Activated CD4-positive, alpha-beta T cell treated with anti-CD3 and anti-CD28 coated beads, Interleukin-2, amount 50 U/mL, for 1 hour (primary cell): ENCODE measurements at places on chromosomes 3 and 15.
A peak's percentile ranks its signal among the peaks of the same experiment; 100 is the strongest.

GRCh38 chr3:77247817-77248216, 207.9 kb downstream of the ROBO2 start:
- DNase-seq: no peak

- DNase-seq: peak; percentile 73
These were observed 308.4 kb downstream of the RPLP1 start for GRCh38 chr15:69760890-69761568.

DNA sequence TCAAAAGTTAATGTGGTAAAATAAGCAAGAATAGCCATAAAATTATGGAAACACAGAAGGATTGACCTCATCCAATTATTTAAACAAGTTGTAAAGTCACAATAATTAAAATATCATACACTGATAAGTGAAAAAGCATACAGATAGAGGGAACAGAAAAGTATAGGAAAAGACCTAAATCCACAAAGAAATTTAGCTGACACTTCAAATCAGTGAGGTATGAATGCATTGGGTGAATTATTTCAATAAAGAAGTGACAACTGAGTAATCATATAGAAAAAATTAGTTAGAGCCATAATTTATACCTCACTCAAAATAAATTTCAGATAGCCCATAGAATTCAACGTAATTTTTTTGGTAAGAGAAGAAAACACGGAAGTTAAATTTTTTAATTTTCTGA, 25.1 kb downstream of the TFDP2 start:
- DNase-seq: no peak

- DNase-seq: no peak
These were observed 23.8 kb upstream of the TRAK1 start for GRCh38 chr3:42067326-42067725.

GRCh38 chr3:1609416-1609815, 489.2 kb upstream of the CNTN4 start:
- DNase-seq: no peak

- no peak for DNase-seq
These were observed 121.4 kb upstream of the ATP11B start for GRCh38 chr3:182671942-182672341.

GRCh38 chr3:72196377-72196929, 411.5 kb upstream of the PROK2 start:
- DNase-seq: no peak

DNA sequence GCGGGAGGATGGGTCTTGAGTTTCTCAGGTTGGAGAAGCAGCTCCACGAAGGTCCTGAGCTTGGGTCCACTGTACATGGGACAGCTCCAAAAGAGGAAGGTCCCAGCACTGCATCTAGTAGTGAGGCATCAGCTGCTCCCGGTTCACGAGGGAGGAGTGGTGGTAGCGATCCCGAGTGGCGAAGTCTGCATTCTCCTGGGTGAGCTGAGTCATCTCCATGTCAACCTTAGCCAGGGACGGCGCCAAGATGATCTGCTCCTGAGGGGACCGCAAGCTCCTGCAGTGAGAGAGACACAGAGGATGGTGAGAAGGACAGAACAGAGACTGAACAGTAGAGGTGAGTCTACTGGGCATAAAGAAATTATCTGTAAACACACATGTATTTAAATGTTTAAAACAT, 28.0 kb upstream of the HEG1 start:
- no peak for DNase-seq

- DNase-seq: no peak
These were observed 329.7 kb downstream of the TIGIT start for GRCh38 chr3:114623420-114624046.

- DNase-seq: no peak
These were observed 61.7 kb upstream of the KCNMB2 start for GRCh38 chr3:178474526-178474925.

DNA sequence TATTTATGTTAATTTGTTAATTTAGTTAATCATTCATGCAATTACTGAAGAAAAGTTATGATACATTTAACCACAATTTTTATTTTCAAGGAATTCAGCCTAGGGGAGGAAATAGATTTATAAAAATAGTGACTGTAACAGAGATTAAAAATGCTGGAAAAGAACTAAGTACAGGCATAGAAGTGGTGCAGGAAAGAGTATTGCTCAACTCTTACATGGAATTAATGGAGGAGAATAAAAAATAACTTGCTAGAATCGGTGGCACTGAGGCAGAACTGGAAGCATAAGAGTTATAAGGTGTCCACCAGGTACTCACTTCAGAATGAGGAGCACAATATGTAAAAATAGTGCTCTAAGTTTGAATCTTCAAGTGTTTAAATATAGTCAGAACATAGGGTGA, 13.5 kb upstream of the OR5AC2 start:
- DNase-seq: no peak

- DNase-seq: no peak
These were observed 208.7 kb downstream of the MECOM start for GRCh38 chr3:169454823-169455222.

DNA sequence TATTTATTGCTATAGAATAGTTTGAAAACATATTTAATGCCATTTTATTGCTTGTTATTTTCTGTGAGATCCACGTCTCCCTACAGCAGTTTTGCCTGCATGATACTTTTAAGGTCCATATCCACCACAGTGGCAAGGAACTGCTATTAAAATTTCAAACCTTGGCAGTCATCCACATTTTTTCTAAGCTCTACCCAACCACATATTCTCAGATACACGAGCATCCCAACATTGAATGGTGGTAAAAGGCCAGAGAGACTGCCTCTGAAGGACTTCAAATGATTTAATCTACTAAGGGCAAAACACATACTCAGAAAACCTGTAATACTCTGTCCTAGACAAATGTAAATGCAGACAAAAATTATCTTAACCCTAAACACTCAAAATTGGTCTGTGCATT, 173.1 kb downstream of the ERC2 start:
- no peak for DNase-seq

- DNase-seq: no peak
These were observed 59.9 kb upstream of the RAD18 start for GRCh38 chr3:9023226-9023590.

DNA sequence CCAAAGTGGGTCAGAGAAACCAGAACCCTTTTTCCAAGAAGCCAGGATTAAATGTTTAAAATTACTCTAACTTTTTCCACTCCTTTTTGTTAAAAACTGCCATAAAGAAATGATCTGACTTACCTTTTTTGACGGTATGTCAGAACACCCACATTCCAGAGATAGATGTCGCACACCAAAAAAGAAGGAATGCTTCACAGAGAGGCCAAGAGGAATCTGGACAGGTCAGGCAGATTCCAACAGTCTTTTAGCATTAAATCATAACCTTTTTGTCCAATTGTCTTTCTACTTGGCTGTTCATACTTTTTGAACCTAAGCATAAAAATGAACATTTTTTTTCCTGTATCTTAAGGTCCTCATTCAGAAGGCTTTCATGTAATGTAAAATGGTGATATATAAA, 846.9 kb downstream of the NSUN3 start:
- DNase-seq: no peak

DNA sequence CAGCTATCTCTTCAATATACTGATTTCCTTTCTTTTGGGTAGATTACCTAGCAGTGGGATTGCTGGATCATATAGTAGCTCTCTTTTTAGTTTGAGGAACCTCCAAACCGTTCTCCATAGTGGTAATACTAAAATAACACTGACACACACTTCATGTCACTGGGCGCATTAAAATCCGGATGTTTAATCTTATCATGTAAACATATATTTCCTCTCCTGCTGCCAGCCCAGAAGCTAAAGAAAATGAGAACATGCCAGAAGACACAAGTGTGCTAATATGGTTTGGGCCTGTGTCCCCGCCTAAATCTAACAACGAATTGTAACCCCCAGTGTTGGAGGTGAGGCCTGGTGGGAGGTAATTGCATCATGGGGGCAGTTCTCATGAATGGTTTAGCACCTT, 23.6 kb upstream of the KCNMB2 start:
- no peak for DNase-seq

GRCh38 chr3:18843983-18844382, 304.3 kb upstream of the KCNH8 start:
- no peak for DNase-seq

- no peak for DNase-seq
These were observed 678 bp upstream of the TFG start for GRCh38 chr3:100708644-100708988.
